ENCODE measurements at places on chromosomes 11 and 22.
A peak's percentile ranks its signal among the peaks of the same experiment; 100 is the strongest.

GRCh38 chr11:26865703-26866102 lies 128.2 kb upstream of the FIBIN start:
- no peak for DNase-seq

DNA sequence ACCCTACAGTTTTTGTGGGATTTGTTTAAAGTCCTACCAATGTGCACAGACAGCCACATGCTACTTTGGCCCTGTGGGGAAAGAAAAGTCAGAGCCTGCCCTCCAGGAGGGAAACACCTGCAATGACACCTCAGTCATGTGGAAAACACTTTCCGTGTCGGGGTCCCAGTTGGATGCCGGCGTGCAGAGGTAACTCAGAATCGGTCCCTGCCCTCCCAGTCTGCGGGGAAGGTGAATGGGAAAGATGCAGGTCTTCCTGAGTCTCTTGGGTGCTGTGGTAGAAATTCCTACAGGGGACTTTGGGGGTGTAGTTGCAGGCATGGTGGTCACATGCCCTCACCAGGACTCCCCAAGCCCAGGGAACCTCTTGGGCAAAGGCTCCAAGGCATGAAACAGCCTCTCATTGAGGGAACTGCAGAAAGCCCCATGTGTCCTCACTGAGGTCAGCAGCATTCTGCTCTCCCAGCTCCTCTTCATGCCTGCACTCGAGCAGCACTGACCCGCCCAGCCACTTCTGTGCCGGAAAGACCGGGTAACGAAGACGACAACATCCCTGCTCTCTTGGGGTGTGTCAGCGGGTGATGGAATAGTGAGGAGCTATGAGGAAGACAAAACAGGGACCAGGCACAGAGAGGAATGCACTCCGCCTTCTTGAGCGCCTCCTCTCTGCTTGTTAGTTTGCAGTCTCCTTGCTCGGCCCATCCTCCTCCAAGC lies 4.7 kb downstream of the RIBC2 start:
- DNase-seq = no peak

- DNase-seq = no peak
Observed at GRCh38 chr11:117505285-117505970, 177.8 kb downstream of the CEP164 start.

- DNase-seq = no peak
Observed at GRCh38 chr11:92141159-92141558, 83.5 kb upstream of the FAT3 start.

GRCh38 chr11:7252683-7253213 lies 1.0 kb downstream of the SYT9 start:
- DNase-seq = no peak

DNA sequence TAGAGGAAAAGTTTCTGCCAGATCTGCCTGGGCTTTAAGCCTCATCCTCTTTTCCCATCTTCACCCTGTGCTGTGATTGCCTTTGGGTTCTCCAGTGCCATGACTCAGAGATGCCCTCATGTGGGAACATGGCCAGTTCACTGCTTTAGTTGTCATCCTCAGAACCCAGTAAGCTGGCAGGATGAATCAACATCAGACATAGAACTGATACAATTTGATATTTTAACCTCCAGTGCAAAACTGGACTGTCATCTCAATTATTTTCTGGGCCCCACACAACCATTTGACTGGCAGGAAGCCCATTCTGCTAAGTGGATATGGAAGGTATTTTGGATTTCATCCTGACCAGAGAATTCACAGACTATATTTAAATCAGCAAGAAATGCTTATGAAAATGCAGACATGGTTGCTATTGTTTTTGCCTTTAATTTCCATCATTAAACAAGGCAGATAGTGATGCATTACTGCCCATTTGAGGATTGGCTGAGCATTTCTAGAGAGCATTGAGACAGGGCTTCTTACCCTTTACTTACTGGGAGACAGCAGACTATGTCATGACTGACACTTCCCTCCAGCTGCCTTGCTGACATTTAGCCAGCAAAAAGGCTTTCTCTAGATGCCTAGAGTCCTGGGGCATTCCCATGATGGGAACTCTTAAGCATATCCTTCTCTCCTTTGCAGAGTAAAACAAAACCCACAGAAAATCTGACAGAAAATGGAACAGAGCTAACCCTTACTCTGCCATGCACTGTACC lies 327.1 kb upstream of the MTNR1B start:
- no peak for DNase-seq

- no peak for DNase-seq
Observed at GRCh38 chr11:38648604-38649003, 2050.6 kb upstream of the RAG2 start.

GRCh38 chr11:76807206-76807875 lies 24.2 kb downstream of the TSKU start:
- DNase-seq = peak; percentile 79

DNA sequence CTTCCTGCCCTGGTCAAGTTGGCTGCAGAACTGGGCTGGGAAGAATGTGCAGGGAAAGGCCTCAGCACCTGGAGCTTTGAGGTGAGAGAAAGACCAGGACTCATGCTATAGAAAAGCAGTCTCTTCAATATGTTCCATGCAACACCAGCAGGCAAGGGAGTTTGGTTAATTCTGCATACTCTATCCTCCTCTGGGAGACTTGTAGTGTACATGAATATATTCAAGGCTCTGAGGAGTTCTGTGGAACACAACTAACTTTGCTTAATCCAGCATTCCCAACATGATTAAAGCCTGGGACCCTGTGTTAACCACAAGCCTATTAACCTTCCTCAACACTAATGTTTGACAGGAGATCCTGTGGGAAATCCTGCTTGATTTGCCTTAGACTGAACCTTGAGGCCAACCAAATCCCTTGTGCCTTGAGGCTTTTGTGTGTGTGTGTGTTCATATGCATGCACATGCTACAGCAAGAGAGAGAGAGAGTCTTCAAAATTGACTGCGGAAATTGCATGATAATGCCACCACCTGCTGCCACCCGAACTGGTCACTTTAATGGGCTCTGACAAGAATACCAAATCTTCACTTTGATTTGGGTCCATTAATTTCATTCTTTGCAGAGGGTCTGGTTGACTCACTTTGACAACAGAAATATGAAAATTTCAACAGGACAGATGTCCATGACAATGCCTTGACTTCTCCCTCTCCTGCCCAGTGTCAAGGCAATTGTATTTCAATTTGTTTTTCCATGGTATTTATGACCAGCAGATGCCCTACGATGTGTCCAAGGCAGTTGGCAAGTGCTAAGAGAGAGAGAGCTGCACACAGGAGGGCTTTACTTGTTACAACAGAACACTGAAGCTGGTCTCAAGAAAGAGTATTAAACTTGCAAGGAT lies 238.2 kb upstream of the ZBED5 start:
- DNase-seq = no peak

GRCh38 chr11:9922806-9923205 lies 258.9 kb downstream of the SWAP70 start:
- DNase-seq = peak; percentile 24

DNA sequence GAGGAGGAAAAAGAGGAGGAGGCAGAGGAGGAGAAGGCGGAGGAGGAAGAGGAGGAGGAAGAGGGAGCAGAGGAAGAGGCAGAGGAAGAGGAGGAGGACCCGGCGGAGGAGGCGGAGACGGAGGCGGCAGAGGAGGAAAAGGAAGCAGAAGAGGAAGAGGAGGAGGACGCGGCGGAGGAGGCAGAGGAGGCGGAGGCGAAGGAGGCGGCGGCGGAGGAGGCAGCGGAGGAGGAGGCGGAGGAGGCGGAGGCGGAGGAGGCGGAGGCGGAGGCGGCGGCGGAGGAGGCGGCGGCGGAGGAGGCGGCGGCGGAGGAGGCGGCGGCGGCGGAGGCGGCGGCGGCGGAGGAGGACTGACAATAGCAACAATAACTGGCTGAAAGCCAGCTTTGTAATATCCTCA lies 616.6 kb downstream of the TBC1D22A start:
- DNase-seq = no peak

GRCh38 chr11:69044111-69045013 lies 4.4 kb upstream of the TPCN2 start:
- peak; percentile 84 for DNase-seq

DNA sequence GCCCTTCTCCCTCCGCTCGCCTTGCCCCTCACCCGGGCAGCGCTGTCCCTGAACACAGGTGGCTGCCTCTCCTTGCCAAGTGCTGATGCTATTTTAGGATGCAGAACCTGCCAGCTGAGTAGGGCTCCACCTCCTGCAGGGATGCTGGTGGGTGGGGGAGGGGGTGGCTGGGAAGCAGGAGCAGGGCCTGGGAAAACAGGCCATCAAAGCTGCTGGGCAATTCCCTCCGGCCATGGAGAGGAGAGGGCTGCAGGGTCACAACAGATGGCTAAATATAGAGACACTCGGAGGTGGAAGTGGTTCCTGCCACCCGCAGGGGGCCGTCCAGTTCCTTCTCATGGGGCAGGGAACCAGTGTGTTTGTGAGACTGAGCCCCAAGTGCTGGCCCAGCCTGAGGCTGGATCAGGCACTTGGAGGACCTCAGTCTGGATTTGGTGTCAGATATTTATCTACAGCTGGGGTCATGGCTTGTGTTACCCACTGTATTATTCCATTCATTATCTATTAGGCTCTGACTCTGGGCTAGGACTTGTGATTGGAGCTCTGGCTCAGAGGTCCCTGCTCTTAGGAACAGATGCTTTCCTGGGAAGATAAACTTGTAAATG lies 59.6 kb downstream of the LRRC32 start:
- peak; percentile 26 for DNase-seq

GRCh38 chr11:35256296-35256695 lies 117.3 kb downstream of the CD44 start:
- no peak for DNase-seq

DNA sequence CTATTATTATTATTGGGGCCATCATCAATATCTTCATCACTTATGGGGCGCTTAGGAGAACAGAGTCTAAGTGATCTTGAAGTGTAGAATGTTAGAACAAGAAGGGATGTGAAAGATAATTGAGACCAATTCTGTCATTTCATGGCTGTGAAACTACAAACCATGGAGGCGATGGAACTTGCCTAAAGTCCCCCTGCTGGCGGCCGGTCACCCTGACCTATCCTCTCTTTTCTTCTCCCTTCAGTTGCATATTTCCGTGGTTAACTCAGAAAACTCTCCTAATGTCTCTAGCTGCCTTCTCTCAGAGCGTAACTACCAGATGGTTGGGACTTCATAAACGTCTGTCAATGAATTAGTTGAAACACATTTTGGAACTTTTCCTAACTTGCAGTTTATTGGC lies 6.6 kb upstream of the OR4B1 start:
- DNase-seq = no peak

- DNase-seq = no peak
Observed at GRCh38 chr11:116384407-116384806, 388.4 kb downstream of the BUD13 start.

DNA sequence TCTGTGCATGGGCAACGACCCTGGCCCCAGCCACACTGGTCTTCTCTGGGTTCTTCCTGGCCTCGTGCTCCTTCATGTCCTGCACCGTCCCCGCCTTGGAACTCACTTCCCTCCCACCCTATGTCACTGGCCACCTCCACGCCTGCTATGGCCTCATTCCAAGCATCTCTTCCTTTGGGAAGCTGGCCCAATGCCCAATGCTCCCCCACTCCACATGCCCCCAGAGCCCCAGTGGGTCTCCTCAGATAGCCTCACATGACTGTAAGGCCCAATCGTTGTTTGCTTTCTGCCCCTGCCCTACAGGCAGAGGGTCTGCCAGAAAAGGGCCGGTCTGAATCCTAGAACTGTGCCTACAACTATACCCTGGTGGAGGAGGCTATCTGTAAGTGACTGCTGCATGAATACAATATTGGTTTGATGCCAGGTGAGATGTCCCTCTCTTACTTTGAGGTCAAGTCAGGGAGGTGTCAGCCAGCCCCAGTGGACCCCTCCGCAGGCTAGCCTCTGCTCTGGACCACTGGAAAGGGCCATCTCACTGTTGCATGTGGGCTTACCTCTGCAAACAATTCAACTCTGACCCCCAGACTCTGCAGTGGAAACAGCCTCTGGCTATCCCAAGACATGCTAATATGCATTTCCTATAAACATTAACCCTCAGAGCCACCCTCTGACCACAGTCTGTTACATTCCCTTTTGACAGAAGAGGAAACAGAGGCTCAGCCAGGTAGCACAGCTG lies 2.1 kb upstream of the GNAZ start:
- DNase-seq = no peak

GRCh38 chr11:70225681-70226177 lies 22.6 kb downstream of the FADD start:
- no peak for DNase-seq

DNA sequence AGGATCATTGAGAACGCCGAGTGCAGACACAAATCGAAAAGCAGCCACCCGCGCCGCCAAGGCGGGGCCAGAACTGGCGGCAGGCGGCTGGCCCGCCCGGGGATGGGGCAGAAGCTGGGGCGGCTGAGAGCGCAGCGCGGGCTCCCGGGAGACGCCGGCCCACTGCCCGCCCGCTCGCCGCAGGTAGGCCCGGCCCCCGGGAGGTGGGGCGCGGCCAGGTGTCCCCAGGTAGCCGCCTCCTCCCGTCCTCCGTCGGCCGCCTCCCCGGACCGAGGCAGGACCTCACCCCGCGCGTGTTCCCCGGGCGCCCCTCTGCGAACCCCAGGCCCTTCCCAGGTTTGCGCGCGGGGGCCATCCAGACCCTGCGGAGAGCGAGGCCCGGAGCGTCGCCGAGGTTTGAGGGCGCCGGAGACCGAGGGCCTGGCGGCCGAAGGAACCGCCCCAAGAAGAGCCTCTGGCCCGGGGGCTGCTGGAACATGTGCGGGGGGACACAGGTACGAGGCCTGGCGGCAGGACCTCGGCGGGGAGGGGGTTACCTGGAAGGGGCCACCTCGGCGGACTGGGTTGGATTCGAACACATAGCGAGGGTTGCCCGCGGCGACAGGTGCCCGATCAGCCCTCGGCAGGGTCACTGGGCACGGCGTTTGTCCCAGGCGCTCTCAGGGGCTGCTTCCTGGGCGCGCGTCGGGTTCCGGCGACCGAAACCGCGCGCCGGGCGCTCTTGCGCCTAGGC lies at the start of gene PRRG4:
Gene PRRG4, plus strand, starts transcription at position 248 of the 733 bp plus-strand sequence. CDS start 603 bp downstream, outside the sequence.
- DNase-seq = no peak

GRCh38 chr11:130263351-130263750 lies 51.4 kb downstream of the ZBTB44 start:
- no peak for DNase-seq

GRCh38 chr11:30960387-30960992 lies 374.3 kb upstream of the MPPED2 start:
- DNase-seq = peak; percentile 1

DNA sequence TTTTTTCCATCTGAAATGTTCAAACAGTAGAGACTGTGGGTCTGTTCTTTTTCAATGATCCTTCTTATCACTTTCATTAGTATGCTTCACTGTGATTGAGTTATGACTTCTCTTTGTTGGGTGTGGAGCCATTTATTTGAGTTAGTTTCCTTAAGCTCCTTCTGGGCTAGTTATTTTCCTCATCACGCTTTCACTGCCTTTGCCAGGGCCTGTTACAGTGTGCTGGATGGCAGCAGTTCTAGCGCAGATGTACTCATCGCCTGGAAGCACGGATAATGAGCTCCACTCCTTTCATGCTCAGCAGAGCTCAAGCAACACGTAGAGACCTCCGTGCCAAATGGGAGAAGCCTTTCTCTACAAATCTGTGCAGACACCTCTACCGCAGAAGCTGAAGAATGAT lies 7.0 kb upstream of the ARHGAP42 start:
- no peak for DNase-seq

- no peak for DNase-seq
Observed at GRCh38 chr22:32636884-32637283, 162.3 kb downstream of the FBXO7 start.

Measured in mesenchymal stem cell (in vitro differentiated cells and primary cell).